Activated CD4-positive, alpha-beta T cell treated with anti-CD3 and anti-CD28 coated beads, Interleukin-2, amount 10 ng/mL, durations not matched to agents 24 days and 14 days (primary cell): ENCODE measurements at places on chromosomes 7 and 10.

- no peak for DNase-seq
Measured at GRCh38 chr7:55493408-55493807, 78.9 kb downstream of the VOPP1 start.

DNA sequence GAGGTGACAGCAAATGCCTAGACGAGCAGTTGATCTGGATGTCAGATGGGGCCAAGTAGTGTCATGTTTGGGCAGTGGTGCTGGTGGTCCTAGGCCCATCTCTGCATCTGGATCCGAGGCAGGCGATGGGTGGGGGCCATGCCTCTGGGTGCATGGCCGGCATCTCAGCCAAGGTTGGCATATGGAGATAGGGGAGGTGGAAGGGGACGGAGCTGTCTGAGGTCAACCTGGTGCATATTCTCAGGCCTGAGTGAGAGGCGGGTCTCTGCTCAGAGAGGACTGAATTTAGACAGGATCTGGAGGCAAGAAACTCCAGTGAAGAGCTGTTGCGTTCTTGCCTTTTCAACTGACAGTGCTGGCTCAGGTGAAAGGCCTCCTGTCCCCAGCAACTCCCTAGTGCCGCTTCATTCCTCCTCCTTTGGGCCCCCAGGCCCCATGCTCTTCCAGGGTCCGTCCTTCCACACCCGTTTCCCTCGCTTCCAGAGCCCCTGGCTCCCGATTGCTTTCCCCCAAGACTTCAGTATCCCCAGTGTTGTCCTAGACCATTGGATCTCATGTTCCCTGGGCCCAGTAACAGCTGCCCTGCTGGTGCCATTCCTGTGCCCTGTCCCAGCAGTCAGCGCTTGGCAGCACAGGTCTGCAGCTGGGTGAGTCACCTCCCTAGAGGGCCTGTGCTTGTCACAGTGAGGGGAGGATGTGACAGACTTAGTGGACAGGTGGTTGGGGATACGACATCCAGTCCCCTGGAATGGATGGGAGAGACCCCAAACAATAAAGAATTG lies 32.6 kb downstream of the GBX1 start:
- no peak for DNase-seq

- DNase-seq, result no peak
Measured at GRCh38 chr10:133129071-133129858, 30.8 kb upstream of the KNDC1 start.

- DNase-seq, result no peak
Measured at GRCh38 chr7:17674166-17674942, 265.9 kb downstream of the SNX13 start.

- DNase-seq, result no peak
Measured at GRCh38 chr7:55065511-55066229, 46.9 kb downstream of the EGFR start.

DNA sequence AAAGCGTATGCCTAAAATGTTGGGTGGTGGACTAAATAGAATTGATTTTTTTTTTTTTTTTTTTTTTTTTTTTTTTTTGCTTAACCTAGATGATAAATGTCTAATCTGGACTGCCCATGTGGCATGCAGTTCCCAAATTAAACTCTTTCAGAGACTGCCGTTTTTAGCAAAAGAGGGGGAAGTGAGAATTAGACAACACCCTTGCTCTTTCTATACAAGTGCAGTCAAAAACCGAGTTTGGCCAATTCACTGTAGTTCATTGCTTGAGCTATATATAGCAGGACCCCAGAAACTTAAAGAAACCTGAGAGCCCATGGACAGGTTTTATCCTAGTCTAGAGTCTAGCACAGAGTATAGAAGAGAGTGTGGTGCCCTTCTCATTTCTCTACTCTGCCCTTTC lies 141.9 kb downstream of the GRM3 start:
- no peak for DNase-seq

DNA sequence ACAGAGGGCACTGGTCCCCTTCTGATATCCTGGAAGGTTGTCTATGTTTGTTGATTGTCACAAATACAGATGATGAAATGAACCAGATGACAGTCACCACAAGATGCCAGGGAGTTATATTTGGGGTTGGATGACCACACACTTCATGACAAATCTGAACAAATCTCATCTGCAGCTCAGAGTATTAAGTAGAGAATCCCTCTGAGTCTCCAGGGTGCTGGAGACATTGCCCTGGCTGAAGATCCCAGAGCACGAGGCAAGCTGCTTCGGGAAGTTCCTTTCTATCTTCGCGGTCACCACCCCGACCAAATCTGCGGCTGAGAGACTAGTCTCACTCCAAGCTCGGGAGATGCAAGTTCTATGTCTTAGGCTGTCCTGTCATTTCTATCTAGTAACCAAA lies 9.0 kb downstream of the DENND2A start:
- no peak for DNase-seq

- no peak for DNase-seq
Measured at GRCh38 chr7:74344132-74344496, 54.9 kb downstream of the CLIP2 start.

- no peak for DNase-seq
Measured at GRCh38 chr7:356087-356486, 66.1 kb downstream of the FOXL3 start.

DNA sequence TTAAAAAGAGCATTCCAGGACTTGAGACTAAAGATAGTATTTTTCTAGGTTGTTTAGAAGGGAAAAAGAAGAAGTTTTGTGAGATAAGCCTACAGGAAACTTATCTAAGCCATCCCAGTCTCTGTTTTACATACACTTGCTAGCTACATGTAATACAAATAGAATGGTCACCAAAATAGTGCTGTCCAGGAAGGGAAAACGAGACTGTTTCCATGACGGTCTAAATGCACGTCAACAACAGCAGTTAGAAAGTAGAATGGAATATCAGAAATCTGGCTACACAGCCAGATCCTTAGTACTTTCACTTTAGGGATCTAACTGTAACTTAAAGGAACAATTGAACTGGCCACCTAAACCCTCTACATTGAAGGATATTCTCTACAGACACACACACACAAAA lies 117.6 kb downstream of the TSPAN12 start:
- DNase-seq, result no peak

GRCh38 chr7:41328544-41328943 lies 374.3 kb downstream of the INHBA start:
- no peak for DNase-seq

- DNase-seq, result no peak
Measured at GRCh38 chr10:60521974-60522405, 132.3 kb upstream of the ANK3 start.

DNA sequence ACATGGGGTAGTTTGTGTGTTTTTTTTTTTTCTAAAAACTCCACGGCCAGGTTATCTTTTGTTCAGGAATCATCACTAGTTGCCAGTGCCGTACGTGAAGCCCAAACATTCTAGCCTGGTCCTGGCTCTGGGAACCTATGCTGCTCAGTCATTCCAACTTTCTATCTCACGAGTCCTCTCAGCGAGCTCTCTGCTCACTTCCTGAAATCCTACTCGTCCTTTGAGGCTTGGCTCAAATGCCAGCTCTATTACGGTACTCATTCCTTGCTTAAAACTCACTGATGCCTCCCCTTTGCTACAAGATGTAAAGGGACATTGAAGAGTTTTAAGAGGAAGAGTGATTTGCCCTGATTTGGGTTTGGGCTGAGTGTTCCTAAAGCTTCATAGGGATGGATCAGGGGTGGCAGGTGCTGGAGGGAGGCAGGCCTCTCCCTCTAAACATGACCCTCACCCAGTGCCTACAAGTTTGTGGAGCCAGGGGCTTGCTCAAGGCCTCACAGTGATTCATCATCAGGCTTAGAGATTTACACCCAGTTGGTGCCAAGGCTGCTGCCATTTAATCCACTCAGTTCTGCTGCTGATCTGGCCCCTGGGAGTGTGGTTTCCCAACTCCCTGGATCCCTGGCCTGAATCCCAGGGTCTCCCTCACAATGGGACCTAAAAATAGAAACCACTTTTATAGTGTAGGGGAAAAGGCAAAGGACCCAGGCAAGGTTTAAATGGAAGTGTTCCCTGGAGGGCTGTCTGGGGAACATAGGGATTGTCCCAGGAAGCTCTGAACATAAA lies 46.1 kb upstream of the R3HCC1L start:
- DNase-seq, result no peak

GRCh38 chr7:20352573-20353306 lies 22.0 kb downstream of the ITGB8 start:
- DNase-seq, result no peak

DNA sequence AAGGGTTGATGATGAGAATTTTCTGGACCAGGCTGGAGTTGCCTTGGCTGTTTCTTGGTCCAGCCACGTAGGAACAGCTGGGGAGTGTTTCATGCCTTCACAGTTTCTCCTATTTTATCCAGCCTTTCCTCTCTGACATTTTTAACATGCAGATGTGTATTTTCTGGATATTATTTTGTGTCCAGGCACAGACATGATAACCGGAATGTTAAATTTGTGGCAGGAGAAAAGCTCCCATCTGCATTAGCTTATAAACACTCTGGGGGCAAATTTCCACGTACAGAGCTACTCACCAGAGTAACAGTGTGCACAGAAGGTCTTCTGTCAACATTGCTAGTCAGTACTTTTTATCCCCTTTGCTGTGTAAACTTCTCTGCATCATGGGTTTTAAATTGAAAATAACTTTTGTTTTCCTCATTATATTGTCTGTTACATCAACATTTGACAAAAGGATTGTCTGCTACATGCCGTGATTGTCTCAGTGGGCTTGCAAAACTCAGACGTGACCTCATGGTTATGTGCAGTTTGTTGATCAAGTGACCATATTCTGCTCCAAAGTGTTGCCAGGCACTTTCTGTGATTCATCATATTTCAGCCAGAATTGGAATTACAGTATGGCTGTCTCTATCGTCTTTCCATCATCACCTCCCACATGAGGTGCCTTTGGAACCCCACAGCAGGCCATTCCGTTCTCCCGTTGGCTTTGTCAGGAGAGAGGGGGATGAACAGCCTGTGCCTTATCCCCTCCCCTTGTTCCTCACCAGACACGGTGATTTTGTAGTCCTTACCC lies 41.4 kb downstream of the INSYN2A start:
- no peak for DNase-seq

- no peak for DNase-seq
Measured at GRCh38 chr10:90885176-90885575, 13.4 kb downstream of the RPP30 start.

GRCh38 chr10:72658696-72659400 lies 33.0 kb upstream of the MICU1 start:
- no peak for DNase-seq

DNA sequence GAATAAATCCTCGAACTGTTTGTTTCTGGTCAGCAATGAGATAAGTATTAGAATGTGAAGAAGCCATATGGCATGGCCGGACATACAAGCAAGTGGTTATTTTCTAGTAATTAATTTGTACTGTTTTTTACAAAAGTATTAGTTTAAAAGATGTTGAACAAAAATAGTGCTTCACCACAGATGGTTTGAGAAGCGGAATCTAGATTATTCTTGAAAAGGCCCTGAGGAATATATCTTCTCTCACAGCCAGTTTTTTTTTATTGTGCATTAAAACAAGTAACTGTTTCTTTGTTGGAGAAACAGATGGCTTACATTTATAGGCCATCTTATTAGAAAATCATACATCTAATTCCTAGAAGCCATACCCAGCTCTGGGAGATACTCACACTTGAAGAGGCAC lies 153.3 kb downstream of the TMEM26 start:
- no peak for DNase-seq
